ENCODE measurements at places on chromosomes 5 and 9. TPM values are rescaled to one million over a fixed set of nuclear protein-coding genes. Genes with fewer than 3 reads are reported as not detected.

- DNase-seq: no peak
Measured at GRCh38 chr5:89071941-89072331, 189.0 kb upstream of the MEF2C start.

Gene DDX4
- not detected for polyA plus RNA-seq

DNA sequence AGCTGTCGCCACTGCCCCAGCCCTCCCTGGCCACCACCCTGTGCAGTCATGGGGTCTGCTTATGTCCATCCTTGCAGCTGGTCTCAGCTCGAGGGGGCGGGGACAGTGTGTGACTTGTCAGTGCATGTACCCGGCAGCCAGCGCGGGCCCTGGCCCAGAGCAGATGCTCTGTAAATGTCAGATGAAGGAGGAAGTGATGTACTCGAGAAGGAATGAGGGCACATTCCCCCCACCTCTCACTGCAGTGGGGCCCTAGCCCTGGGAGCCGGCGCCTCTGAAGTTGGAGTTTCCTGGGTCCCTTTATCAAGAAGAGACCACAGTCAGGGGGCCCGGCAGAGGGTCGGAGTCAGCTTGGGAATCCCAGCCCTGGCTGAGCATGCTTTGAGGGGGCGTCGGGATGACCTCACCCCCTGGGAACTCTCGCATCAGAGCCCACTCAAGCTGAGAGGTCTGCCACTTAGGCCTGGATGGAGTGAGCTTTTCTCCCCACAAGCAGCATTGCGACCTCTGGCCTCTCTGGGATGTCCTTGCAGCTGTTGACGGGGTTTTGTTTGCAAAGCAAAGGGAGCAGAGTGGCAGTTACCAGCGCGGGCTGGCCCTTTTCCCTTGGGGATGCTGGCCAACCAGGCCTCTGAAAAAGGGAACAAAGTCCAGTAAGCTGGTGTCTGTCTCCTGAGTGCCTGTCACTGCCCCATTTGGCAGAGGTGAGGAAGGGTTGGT lies 19.0 kb downstream of the NEURL1B start:
- DNase-seq: peak; percentile 43

DNA sequence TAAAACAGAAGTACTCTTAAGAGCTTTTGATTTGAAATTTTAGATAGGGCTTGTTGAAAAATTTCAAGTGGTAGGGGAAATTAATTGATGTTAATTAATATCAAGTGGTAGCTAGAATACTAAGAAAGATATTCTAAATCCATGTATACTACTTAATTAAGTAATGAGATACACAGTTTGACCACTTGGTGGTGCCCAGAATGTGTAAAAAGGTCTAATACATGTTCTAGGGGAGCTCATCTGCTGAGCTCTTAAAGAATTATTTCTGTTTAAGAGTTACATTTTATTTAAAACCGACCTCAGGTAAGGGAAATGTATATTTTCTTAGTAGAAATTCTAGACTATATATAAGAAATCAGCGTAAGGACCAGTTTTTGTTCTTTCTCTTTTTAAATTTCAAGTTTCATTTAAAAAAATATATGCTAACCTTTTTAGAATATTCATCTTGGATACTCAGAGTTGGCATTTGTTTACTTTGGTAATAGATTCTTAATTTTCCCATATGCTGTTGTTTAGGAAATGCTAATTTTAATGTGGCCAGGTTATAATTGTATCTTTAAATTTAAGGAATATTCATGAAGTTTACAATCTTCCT lies 61.5 kb downstream of the LNPEP start:
- no peak for DNase-seq

- no peak for DNase-seq
Measured at GRCh38 chr9:80496901-80497556, 925.3 kb downstream of the TLE4 start.

DNA sequence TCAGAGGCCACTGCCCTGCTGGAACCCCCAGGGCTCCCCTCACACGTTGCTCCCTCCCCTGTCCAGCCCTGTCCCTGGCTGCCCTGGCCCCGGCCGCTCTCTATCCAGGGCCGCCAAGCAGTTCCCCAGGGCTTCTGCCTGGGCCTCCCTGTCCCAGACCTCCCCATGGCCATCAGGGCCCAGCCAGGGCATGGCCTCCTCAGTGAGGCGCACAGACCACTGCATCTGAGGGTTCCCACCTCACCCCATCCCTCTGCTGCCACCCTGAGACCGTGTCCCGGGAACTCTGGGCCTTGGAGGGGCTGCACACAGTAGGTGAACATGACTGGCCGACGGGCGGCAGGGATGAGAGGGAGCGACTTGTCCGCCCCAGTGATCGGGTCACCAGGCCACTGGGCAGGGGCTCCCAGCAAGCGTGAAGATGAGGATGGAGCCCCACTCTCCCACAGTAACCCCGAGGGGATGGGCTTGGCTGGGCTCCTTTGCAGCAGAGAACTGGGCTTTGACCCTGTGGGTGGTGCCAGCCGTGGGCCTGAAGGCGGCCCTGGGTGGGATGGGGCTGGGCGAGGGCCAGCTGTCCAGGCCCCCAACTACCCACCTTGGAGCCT lies 108.4 kb upstream of the SARDH start:
- no peak for DNase-seq

GRCh38 chr5:177015156-177015555 lies 7.3 kb upstream of the ZNF346 start:
- no peak for DNase-seq

Gene CSF2
- polyA plus RNA-seq: not detected

Gene FOXD4L6
- polyA plus RNA-seq: not detected

GRCh38 chr5:78718824-78719223 lies 70.3 kb upstream of the LHFPL2 start:
- DNase-seq: no peak

DNA sequence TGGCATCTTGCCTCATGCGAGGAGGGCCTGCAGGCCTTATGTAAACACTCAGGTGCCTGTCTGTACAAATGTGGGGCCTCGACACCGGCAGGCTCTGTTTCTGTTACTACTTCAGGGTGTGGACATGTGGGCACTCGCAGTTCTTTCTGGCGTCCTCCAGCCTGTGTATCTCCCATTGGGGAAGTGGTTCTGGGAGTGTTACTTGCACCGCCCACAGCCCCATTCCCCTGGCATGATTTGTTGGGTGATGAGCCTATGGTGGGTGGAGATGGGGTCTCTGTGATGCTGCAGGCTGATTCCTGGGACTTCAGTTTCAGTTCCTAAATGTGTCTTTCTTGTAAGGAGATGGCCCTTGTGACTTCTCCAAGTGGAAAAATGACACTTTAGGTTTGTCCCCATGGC lies 82.1 kb upstream of the PITX1 start:
- DNase-seq: no peak

- no peak for DNase-seq
Measured at GRCh38 chr9:94289691-94290090, 30.6 kb downstream of the ZNF169 start.

- no peak for DNase-seq
Measured at GRCh38 chr5:172533399-172534228, 79.3 kb upstream of the SH3PXD2B start.

DNA sequence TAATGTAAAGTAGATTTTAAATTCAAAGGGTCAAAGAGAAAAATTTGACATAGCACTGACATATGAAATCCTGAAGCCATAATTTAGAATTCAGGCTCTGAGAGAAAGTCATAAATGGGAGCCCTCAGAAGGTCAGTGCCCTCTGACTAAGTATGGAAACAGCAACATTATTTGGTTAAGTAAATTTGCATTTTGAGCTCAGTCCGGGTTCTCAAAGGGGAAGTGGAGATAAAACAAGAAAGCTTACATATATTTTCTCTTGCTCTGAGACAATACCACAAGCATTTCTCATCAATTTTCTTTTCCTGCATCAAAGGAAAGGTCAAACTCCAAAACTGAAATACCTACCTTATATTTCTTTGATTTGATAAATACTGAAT lies 348.0 kb downstream of the SEMA5A start:
- no peak for DNase-seq

Gene OLFML2A
- 25.7 TPM for polyA plus RNA-seq

Gene KIF20A
- 33.1 TPM for polyA plus RNA-seq

- DNase-seq: no peak
Measured at GRCh38 chr9:107809871-107810460, 320.4 kb upstream of the KLF4 start.

DNA sequence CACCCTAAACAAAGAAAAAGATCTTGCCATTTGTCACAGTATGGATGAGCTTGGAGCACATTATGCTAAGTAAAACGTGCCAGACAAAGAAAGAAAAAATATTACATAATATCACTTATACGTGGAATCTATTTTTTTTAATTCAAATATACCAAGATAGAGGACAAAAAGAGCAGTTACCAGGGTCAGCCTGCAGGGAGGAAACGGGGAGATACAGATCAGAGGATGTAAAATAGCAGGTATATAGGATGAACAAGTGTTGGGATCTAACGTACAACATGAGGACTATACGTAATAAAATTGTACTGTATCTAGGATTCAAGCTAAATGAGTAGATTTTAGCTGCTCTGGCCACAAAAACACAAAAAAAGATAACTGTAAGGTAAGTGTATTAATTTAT lies 247.5 kb downstream of the TMEM161B start:
- DNase-seq: no peak

- DNase-seq: no peak
Measured at GRCh38 chr9:135503371-135504261, 3.1 kb downstream of the MRPS2 start.

Gene CDH9
- 11.9 TPM for polyA plus RNA-seq

- no peak for DNase-seq
Measured at GRCh38 chr5:30500513-30500912, 693.0 kb upstream of the CDH6 start.

- DNase-seq: no peak
Measured at GRCh38 chr5:145912019-145912418, 24.4 kb upstream of the SH3RF2 start.

DNA sequence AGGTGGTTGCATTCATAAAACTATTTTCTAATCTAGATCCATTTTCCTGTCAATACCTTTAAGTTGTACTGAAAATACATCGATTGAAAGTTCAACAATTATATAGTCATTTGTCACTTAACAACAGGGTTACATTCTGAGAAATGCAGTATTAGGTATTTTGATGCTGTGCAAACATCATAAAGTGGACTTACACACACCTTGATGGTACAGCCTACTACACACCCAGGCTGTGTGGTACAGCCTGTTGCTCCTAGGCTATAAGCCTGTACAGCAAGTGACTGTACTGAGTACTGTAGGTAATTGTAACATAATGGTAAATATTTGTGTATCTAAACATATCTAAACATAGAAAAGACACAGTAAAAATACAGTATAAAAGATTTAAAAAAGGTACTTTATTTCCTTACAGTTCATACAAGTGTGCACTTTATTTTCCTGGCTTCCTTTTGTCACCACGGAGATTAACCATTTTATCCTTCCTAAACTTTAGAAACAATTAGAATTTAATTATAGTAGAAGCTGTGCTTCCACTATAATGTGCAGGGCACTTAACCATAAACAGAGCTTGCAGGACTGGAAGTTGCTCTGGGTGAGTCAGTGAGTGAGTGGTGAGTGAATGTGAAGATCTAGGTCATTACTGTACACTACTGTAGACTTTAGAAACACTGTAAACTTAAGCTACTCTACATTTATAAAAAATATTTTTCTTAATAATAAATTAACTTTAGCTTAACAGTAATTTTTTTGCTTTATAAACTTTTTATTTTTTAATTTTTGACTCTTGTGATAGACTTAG lies 42.9 kb upstream of the MEF2C start:
- no peak for DNase-seq

Gene SRP19
- 102 TPM for polyA plus RNA-seq

Gene SPINK7
- polyA plus RNA-seq: not detected

GRCh38 chr9:122814545-122814944 lies 13.8 kb downstream of the PDCL start:
- DNase-seq: no peak

DNA sequence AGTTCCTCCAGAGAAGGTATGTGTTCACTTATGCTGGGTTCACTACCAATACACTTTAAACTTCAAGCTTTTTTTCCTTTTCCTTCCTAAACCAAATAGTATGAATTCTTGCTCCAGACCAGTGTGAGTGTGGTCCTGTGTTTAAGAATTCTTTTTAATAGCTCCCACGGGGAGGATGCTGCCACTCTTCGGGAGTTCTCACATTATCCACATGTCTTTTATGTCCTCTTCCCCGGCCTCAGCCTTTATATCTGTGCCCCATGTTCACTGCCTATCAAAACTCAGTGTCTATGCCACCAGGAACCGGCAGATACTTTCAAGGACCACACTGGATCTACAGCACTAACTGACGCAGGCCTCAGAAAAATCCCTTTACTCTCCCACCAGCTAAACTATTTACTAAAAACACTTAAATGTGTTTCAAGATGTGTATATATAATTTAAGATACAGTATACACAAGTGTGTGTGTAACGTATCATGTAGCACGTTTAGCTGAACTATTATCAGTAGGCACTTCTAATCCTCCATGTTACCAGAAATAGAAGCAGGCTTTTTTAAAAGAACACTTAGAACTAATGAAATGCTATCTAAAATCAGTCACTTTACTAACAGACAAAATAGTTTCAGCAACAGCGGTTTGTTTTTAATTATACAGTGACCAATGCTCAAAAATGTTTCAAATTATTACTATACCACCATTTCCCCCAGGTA lies 88.0 kb downstream of the PLPP1 start:
- DNase-seq: no peak

GRCh38 chr5:144048259-144048856 lies 122.1 kb downstream of the YIPF5 start:
- DNase-seq: no peak

- no peak for DNase-seq
Measured at GRCh38 chr9:71587576-71588362, 180.5 kb downstream of the CEMIP2 start.

Gene TEX48
- polyA plus RNA-seq: not detected

Gene TAF11L9
- not detected for polyA plus RNA-seq

Gene PTCH1
- polyA plus RNA-seq: 29.2 TPM

Gene SHB
- 22.1 TPM for polyA plus RNA-seq

DNA sequence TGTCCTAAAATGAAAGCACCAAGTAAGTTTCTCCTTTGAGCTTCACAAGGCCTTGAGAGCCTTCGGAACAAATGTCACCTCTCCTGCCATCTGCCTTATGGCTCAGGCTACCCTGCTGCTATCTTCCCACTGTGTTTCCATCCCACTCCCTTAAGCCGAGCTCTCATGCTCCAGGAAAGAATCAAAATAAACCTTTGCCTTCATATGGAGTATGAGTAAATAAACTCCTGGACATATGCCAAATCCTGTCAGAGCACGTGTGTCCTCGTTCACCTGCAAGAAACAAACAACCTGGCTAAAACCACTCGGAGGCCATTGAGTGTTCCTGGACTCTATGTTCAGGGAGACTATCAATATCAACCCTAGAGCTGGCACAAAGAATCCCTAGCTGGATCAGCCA lies 122.3 kb upstream of the CCDC112 start:
- no peak for DNase-seq

Gene ATP10B
- polyA plus RNA-seq: 0.89 TPM

Gene IL33
- polyA plus RNA-seq: 6.4 TPM
